ENCODE measurements at places on chromosomes 12 and 14.

- DNase-seq, result no peak
Observed at GRCh38 chr12:7099290-7099996, 7.2 kb upstream of the C1R start.

- no peak for DNase-seq
Observed at GRCh38 chr12:27535318-27535717, 11.3 kb downstream of the PPFIBP1 start.

- peak; percentile 48 for DNase-seq
Observed at GRCh38 chr12:115866909-115867525, 410.5 kb downstream of the MED13L start.

DNA sequence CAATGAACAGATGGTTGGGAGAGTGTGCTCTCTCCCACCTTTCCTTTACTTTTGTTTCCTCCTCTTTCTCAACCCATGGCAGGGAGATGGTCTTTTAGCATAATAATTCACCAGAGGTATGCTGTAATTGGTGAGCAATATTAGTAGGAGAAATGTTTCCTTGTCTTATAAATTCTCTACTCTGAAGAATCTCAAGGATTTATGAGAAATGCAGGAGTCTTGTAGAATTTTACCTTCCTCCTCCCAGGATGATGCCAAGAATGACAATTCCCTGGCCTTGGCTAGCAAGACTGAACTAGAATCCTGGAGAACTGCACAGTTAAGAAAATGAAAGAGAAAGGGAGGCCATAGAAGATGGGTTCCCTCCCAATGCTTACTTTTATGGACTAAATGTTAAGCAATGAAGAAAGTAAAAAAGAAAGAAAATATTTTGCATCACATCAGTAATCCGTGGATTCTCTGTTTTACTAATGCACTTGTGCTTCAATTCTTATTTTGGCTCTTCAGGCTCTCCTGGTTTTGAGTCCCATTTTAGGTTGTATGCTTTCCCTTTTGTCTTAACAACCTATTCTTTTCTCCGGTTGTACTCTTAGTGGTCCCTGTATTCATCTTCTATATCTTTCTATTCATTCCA, 192.9 kb upstream of the GARIN6 start:
- DNase-seq, result no peak

GRCh38 chr12:6699989-6700645, 498 bp downstream of the PIANP start:
- no peak for DNase-seq

DNA sequence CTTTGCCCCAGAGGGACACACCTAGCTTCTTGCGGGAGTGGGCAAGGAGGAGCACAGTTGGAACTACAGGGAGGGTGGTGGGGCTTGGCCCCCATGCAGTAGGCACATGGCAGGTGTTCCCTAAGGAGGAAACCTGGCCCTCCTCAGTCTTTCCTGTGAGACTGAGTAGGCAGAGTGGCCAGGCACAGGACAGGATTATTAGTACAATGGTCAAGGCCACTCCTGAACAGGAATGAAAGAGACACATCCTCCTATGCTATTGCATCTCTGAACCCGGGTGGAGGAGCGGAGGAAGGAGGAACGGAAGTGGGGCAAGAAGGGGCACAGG, 846 bp downstream of the MYO1A start:
- DNase-seq, result no peak

- DNase-seq, result no peak
Observed at GRCh38 chr14:50828721-50829488, 2.1 kb downstream of the NIN start.

- DNase-seq, result peak; percentile 68
Observed at GRCh38 chr14:70812124-70812818, 3.0 kb upstream of the MAP3K9 start.

GRCh38 chr12:78088391-78088832, 257.7 kb downstream of the NAV3 start:
- DNase-seq, result no peak

- DNase-seq, result peak; percentile 18
Observed at GRCh38 chr14:71586131-71586897, 345.9 kb upstream of the RGS6 start.
